MV-4-11 (cell line): ENCODE measurements at places on chromosomes 16 and 17.

GRCh38 chr16:25118851-25119578 is 7.5 kb downstream of the LCMT1 start:
- DNase-seq = no peak

GRCh38 chr17:44432254-44433157 is 43.1 kb upstream of the ITGA2B start:
- DNase-seq = no peak

- DNase-seq = no peak
Observed at GRCh38 chr17:77951123-77951522, 7.4 kb upstream of the TNRC6C start.

DNA sequence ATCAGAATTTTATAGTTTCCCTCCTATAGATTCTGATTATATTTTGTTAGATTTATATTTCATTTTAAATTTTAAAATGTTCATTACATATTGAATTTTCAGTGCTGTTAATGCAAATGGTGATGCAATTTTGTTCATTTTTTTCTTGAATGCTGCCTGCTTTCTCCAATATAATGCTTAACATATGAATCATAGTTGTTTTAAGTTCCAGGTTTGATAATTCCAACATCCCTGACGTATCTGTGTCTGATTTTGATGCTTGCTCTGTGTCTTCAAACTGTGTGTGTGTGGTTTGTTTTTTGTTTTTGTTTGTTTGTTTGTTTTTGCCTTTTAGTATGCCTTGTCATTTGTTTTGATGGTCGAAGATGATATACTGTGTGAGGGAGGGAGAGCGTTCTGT is 134.7 kb upstream of the ELAC2 start:
- no peak for DNase-seq

DNA sequence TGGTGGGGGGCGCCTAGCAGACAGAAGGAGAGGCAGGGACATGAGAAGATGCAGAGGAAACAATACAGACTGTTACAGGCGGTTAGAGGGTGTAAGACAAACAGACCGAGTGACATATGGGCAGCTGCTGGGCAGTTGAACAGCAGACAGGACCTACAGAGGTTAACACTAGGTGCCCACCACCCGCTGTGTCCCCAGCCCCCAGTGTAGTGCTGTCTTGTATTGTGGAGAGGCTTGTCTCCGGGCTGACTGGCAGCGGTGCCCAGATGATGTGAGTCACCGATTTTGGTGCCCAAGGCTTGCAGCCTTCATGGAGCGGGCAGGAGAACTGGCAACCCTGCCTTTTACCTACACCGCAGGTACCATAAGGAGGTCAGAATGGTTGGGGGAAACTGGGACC is 2.4 kb upstream of the CXCL16 start:
- DNase-seq = no peak

GRCh38 chr16:66036793-66037715 is 329.4 kb upstream of the CDH5 start:
- no peak for DNase-seq
